T-cell (primary cell): ENCODE measurements at places on chromosomes 1 and 21.

- DNase-seq, result no peak
Measured at GRCh38 chr21:42158846-42159245, 60.1 kb upstream of the ABCG1 start.

- no peak for DNase-seq
Measured at GRCh38 chr1:193406901-193407300, 220.5 kb upstream of the B3GALT2 start.

DNA sequence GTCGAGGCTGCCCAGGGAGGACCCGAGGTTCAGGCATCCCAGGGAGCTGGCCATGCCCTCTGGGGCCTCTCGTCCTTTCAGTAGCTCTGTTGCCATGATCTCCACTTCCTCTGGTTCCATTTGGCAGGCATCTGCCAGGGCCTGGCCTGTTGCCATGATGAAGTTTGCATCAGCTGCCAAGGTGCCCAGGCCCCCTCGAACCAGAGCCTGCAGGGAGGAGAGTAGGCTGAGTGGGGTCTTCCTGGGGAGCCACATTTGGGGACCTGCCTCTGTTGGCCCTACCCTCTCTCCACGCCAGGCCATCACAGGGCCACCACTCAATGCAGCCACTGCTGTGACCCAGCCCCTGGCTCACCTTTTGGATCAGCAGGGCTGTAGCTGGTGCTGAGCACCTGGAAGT is 16.4 kb upstream of the KIF21B start:
- no peak for DNase-seq

- peak; percentile 29 for DNase-seq
Measured at GRCh38 chr1:27332536-27333281, 9.1 kb upstream of the SYTL1 start.

GRCh38 chr1:28160782-28161266 is 15.7 kb downstream of the PTAFR start:
- no peak for DNase-seq

GRCh38 chr1:172948457-172948856 is 102.3 kb downstream of the TNFSF18 start:
- DNase-seq, result no peak

- DNase-seq, result no peak
Measured at GRCh38 chr1:65189576-65190115, 41.6 kb downstream of the AK4 start.
